NCI-H1930 (cell line): ENCODE measurements at places on chromosomes 2 and 18.

GRCh38 chr18:49856496-49856895 is 43.2 kb upstream of the ACAA2 start:
- DNase-seq = no peak

- peak; percentile 27 for DNase-seq
Measured at GRCh38 chr18:49521216-49521835, 34.3 kb upstream of the C18orf32 start.

DNA sequence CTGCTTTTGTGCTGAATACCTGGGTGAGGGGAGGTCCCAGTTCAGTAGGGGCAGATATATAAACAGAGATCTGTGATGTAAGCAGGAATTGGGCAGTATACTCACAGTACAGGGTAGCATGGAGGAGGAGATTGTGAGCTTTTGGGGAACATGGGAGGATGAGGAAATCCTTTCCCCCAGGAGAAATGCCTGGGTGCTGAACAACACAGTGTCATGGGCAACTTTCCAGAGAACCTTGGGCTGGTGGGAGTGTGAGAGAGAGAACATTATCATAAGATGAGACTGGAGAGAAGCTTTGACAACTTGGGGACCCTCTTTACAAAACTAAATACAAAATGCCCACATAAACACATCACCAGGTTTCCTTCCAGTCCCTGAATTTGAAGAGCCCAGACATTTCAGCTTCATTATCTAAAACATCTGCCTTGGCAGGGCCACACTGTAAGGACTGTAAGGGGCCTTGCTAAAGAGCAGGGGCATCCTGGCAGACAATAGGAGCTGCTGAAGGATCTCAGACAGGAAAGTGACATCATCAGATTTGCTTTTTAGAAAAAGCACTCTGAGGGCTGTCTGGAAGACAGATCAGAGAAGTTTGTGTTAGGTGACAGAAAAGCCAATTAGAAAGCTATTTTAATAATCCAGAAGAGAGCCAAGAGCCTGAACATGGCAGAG is 303.1 kb upstream of the FBXO11 start:
- DNase-seq = no peak

DNA sequence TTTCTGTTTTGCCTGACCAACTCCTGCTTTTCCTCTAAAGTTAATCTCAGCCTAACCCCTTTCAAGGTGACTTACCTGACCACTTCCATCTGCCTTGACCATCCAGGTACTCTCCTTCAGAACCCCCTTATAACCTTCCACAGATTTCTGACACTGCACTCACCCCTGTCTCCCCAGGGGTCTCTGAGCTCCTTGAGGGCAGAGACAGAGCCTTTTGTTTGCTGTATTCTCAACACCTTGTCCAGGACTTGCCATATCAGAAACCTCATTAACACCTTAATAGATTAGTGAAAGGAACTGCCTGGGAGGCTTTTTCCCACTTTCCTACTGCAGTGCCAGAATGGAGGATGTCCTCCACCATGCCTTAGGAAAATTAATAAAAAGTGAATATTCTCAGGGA is 119.7 kb upstream of the SERPINE2 start:
- no peak for DNase-seq

GRCh38 chr2:238100821-238101771 is 956 bp downstream of the ESPNL start:
- DNase-seq = no peak

- DNase-seq = no peak
Measured at GRCh38 chr2:25227576-25227975, 59.2 kb upstream of the POMC start.

- DNase-seq = no peak
Measured at GRCh38 chr18:27556741-27557140, 371.6 kb upstream of the CHST9 start.

- DNase-seq = no peak
Measured at GRCh38 chr2:96522304-96523203, 14.0 kb upstream of the ARID5A start.

- DNase-seq = no peak
Measured at GRCh38 chr2:3146772-3147650, 230.6 kb downstream of the EIPR1 start.

DNA sequence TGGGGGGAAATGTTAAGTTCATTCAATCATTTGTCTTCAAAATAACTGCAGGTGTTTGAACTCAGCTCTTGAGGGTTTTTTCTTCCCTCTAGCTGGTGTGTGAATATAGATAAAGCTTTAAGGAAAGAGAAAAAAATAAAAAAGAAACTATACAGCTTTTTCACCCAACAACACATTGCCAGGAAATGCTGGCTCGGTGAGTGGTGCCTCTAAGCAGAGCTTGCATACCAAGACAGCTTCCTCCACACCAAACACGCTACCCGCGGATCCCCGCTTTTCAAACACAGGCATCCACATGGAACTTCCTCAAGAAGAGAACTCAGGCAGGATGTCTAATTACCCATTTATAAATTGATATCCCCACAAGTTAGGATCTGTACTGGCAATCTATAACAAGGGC is 69.8 kb upstream of the TANK start:
- DNase-seq = no peak

- no peak for DNase-seq
Measured at GRCh38 chr2:157822993-157823392, 53.1 kb downstream of the ACVR1 start.

DNA sequence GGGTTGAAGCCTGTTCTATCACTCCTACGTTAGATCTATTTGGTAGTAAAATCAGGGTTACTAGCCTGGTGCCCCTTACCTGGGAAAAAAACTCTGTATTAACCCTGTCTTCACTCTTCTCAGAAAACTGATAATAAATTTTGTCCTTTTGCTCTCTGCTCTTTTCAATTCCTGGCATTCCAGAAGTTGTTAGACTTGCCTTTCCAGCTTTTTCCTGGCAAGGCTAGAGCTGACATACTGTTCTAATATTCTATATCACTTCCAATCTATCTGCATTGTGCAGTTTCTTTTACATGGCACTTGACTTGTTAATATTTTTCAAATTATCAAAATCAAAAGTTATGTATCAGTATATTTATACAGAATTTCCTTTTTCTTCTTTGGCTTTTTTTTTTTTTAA is 162.2 kb downstream of the FIGN start:
- DNase-seq = no peak

GRCh38 chr2:168920504-168921157 is 19.5 kb downstream of the G6PC2 start:
- DNase-seq = no peak

DNA sequence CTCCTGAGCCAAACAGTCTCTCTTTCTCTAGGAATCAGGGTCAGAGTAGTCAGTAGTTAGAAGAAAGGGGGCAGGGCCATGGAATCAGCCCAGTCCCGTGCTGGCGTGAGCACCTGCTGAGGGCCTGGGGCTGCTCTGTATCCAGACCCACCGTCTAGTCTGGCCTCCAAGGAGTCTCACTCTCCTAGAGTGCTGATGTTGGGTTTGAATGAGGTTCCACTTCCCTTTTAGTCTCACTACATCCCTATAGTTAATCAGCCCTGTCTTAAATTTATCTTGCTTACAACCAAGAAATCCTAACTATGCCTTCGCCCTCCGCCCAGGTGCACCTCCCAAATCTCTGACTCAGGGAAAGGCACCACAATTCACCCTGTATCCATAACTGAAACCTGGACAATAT is 13.4 kb upstream of the KCTD1 start:
- no peak for DNase-seq

DNA sequence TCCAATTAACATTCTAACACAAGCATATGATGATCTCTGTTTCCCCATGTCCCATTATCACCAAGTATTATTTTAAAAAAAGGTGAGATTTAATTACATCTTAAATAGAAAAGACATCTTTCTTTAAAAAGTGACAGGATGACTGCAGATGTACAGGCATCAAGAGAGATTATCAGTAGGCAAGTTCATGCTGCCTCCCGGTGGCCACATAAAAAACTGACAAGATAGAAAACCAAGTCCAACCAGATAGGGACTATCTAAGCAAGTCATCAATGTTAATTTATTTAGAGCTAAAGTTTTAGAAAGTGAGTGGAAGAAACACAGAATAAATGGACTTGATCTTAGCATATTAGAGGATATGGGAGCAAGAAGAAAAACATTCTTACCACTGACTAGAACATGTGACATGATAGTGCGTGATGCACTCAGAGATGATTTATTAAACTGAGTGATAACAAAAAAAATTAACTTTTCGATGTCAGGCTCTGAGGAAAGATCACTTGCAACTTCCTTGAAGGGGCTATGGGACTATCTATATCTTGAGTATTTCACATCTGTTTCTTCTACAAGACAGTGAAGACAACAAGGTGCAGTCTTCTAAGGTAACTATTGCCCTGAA is 5.4 kb upstream of the TDRD15 start:
- no peak for DNase-seq

DNA sequence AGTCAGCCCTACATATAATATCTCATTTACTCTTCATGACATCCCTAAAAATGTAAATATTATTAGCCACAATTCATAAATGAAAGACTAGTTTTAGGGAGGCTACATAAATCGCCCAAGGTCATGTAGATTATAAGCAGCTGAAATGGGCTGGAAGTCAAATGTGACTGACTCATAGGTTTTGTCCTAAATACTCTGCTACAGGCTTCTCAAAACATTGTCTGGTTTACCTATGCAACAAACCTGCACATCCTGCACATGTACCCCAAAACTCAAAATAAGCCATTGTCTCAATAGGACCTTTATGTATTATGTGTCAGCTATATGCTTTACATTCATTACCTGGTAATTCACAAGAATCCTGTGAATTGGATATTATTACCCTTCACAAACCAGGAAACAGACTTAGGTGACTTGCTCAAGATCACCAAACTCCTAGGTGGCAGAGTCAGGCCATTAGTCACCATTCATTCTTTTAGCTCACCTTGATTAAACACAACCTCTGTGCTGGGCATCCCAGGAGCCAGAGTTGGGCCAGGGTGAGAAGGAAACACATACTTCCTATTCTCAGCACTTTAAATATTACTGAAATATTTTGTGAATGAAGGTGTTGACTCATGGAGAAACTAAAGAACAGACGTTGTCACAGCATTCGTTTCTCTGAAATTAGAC is 69.4 kb upstream of the CPO start:
- no peak for DNase-seq
